ENCODE measurements at places on chromosomes 5 and 9. TPM values are rescaled to one million over a fixed set of nuclear protein-coding genes. Genes with fewer than 3 reads are reported as not detected.

HMCN2 gene
- not detected for total RNA-seq

SLC2A6 gene
- total RNA-seq: 15.5 TPM

RNF208 gene
- total RNA-seq: 3.3 TPM

NIPAL4 gene
- 1.1 TPM for total RNA-seq

- no peak for DNase-seq
These were observed 10.4 kb upstream of the DNAJA1 start for GRCh38 chr9:33014665-33015014.

DNA sequence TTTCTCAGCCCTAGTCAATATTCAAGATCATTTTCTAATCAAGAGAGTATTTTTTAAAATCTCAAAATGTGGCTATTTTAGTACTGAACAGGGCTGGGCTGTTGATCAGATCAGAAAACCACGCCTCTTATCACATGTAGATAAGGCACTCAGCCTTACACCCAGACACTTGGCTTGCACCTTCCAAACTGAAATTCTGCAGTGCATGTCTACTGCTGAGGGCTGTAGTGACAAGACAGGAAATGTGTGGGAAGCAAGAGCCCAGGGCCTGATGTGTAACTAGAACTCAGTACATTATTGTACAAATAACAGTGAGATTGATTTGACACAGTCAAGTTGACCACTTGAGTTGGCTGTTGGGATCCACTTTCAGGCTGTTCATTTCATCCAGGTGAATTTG is 48.6 kb downstream of the UBE2QL1 start:
- DNase-seq: no peak

DNA sequence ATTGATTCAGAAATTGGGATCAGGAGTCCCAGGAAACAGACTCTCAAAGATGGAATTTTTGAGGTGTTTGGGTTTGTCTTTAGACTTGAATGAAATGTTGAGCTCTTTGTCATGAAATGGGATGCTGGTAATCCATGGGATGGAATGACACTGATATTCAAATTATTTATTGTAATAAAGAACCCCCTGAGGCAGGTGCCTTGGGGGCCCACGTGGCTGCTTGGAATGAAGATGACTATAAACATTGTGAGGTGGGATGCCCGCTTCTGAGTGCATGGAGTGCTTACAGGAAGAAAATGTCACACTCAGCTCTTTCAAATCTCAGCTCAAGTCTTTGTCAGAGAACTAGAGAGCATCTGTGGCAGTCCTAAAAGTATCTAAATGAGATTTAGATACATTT is 9.6 kb upstream of the C1QTNF2 start:
- DNase-seq: no peak

- no peak for DNase-seq
These were observed 71.5 kb downstream of the GDNF start for GRCh38 chr5:37768371-37768770.

- DNase-seq: no peak
These were observed 661.0 kb upstream of the C9orf72 start for GRCh38 chr9:28234133-28234893.

- no peak for DNase-seq
These were observed at the start of gene CTNND2 for GRCh38 chr5:11904265-11904906. CTNND2 (minus strand) TSS chr5:11904446; CDS start chr5:11903853, 593 bp downstream.

DNA sequence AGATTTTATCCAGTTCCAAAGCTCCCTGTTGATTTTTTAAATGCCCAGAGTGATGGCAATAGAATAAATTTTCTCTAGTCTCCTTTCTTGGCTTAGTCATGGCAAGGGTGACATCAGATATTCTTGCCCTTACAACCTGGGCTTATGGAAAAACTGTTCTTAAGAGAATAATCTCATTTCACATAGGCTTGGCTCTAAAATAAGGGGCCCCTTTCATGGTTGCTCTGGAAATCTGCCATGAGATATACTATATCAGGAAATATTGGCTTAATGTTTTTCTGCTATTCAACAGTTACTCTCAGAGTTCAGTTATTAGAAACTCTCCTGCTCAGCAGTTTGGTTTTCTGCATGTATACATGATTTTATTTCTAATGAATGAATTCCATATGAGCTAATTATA is 7.8 kb downstream of the HMHB1 start:
- DNase-seq: no peak

DNA sequence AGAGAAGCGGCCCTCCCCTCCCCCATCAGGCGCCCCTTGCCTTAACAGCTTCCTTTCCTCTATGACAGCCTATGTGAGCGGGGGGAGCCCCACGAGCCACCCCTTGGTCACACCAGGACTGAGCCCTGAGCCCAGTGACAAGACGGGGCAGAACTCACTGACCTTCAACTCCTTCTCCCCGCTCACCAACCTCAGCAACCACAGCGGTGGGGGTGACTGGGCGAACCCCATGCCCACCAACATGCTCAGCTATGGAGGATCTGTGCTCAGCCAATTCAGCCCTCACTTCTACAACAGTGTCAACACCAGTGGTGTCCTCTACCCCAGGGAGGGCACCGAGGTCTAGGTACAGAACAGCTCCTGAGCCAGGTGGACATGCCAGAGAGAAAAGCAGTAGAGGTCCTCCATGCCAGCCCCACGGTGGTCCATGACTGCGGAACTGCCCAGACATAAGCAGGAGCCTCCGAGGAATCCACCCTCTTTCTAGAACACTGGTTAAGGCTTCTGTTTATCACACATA is 2.6 kb downstream of the FOXI1 start:
- no peak for DNase-seq

Data from CD8-positive, alpha-beta memory T cell (primary cell).